ENCODE measurements at places on chromosomes 7 and 10.

GRCh38 chr10:121926671-121927317 is 1.0 kb downstream of the ATE1 start:
- DNase-seq: peak; percentile 48

DNA sequence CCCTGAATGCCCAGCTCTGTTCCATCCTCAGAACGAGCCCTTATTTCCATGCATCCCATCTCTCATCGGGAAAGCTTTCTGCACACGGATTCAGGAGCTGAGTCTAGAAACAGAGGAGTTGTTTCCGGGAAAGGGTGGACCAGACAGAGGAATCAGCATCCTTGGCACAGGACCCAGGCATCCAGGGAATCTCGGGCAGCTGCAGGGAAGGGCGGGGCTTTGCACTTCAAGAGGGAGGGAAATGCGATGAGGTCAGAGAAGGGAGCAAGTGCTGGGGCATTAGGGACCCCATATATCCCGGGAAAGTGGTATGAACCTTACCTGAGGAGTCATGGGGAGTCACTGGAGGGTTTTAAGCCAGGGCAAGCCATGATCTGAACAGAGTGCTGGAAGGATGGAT is 68.5 kb downstream of the NPTX2 start:
- no peak for DNase-seq

DNA sequence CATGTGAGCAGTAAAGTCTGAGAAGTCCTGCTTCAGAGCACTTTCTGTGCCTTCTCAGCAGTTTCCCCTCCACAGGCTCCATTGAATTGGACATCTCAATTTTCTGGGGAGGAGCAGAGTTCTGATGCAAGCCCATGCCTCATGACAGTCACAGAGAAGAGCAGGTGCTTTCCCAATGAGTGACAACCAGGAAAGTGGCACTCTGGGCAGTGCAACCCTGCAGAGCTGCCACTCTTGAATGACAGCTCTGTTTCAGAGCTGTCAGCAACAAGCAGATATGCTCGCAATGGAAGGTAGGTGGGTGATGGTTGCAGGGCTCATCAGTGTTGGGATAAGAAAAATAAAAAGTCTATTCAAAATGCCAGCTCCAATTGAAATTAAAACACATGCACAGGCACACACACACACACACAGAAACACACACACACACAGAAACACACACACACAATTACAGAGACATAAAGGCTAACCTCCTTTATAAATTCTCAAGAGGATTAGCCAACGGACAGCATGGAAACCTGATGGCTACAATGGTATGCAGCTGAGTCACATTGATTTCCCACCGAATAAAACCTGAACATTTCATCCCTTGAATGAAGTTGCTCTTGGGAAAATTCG is 50.5 kb downstream of the C10orf67 start:
- DNase-seq: no peak

- peak; percentile 30 for DNase-seq
Observed at GRCh38 chr10:60348982-60349381, 40.7 kb downstream of the ANK3 start.

Measured in fibroblast of gingiva (primary cell).